ENCODE measurements at places on chromosomes 7 and 10.

DNA sequence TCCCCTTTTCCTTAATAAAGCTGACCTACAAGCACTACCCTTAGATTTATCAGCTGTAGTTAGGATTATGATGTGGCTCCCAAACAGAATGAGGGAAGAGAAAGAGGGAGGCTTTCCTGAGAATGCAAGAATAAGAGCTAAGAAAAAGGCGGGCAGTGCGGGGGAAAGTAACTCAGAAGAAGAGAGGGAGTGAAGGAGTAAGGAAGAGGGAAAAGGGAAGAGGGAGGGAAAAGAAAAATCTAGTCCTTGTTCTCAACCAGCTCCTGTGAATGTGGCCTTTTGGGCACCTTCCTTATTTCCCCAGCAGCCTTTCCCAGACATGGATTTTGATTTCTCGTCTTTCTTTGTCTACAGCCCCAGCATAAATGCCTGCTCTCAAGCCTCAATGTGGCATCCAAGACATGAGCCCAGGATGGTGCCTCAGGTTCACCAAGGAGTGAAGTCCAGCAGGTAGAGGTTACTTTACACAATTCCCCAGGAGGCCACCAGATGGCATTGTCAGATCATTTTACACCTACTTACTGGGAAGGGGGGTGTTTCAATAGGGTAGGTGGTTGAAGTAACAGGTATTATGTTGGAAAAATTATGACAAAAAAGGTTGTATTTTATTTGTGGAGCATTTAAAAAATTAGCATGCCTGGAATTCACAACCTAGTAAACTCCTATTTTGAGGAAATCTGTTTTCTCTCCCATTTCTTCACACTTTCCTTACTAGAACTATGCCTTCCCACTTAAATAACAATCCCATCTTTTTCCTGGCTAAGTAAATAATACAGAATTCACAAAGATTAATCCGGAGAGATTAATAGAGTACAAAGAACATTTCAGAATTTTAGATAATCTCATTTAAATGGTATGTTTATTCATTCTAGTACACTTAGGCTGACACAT is 106.5 kb downstream of the HTR7 start:
- peak; percentile 69 for DNase-seq

DNA sequence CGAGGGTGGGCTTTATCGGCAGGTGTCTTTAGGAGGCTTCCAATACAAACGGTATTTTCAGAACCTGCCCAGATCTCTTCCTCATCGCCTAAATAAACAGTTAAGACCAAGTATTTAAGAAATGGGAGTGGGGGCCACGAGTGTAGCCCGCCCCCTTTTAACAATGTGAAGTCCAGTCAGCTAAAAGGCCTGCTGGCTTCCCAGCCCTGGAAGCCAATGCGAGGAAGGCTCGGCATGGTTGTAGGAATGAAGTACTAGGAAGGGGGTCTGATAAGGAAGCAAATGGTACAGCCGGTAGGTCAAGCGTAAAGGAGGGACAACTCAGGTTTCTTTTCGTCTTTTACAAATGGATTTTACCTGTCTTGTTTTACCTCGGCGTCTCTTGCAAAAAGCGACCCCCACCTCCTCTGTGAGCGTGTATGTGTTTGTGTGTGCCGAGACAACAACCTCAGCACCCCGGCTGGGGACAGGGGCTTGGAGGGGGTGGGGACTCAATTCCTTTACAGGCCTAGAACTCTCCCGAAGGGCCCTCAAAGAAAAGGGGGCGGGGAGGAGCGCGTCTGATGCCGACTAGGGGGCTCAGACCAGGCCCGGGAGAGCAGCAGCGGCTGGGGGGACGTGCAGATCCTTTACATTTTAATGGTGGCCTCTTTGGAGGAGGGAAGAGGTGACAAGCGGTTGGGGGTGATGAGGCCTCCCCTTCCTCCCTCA is 147.6 kb downstream of the GPR85 start:
- DNase-seq: peak; percentile 16

- DNase-seq: no peak
These were observed 175.1 kb downstream of the NEURL1 start for GRCh38 chr10:103668351-103669242.

GRCh38 chr7:138248609-138249008 is 172.3 kb downstream of the AKR1D1 start:
- DNase-seq: no peak

- no peak for DNase-seq
These were observed 51.9 kb upstream of the SKAP2 start for GRCh38 chr7:26916336-26916735.

DNA sequence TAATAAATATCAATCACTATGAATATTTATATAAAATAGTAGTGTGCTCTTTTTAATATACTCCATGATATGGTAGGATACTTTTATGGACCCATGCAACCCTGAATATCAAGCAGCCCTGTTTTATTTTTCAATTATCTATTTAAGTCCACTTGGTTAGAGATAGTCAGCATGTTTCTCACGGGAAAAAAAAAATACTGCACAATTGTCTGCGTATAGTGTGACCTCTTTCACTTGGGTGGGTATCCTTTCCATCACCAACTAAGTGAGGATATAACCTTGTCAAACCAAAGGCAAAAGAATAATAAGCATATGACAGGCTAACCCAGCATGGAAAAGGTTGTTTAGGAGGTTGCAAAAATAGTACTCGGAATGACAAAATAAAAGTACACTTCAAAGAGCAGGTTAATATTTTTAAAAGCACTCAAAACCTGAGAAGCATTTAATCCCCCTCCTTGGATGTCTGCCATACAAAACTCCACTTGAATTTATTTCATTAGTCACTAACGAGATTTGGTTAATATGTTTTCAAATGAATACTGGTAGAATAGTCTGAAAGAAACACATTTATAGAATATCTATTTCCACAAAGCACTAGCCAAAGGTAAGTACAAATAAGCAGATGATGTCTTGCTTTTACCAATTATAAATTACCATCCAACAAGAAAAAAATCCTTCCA is 76.5 kb downstream of the IMMP2L start:
- no peak for DNase-seq
